ENCODE measurements at places on chromosomes 6 and 20.

DNA sequence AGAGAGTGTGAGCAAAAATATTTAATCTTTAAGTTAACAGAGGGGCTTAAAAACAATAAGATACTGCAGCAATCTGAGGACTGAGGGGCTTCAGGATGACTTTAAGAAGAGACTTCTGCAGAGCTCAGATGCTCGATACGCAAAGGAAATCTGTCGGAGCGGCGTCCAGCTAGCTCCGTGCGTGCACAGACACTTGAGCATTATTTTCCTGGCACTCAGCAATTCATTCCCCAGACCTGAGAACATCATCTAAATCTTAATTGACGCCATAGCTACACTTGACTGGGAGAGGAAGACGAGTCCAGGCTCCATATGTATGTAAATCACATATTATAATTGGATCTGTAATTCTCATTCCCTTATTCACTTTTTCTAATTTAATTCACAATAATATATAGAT is 228.2 kb downstream of the SOD2 start:
- DNase-seq, result no peak

DNA sequence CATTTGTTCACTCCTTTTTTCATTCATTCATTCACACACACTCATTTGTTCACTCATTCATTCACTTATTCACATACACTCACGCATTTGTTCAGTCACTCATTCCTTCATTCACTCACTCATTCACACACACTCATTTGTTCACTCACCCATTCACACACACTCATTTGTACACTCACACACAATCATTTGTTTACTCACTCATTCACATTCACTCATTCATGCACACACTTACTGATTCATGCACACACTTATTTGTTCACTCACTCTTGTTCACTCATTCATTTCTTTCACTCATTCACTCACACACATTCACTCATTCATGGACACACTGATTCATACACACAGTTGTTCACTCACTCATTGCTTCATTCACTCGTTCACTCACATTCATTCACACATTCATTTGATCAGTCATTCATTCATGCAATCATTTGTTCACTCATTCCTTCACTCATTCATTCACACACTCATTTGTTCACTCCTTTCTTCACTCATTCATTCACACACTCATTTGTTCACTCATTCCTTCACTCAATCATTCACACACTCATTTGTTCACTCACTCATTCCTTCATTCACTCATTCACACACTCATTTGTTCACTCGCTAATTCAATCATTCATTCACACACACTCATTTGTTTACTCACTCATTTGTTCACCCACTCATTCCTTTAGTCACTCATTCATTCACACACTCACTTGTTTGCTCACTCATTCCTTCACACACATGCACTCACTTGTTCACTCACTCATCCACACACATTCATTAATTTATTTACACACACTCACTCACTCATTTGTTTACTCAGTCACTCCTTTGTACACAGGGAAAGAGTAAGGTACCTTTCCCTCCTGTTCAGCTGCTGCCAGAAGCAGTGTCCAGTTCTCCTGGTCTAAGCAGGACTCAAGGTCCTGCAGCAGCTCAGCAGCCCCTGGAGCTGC is 50.7 kb upstream of the BHLHE23 start:
- no peak for DNase-seq

- DNase-seq, result no peak
These were observed 27.2 kb downstream of the INSM1 start for GRCh38 chr20:20395087-20395486.

GRCh38 chr6:17385660-17386059 is 7.7 kb upstream of the CAP2 start:
- DNase-seq, result no peak

GRCh38 chr6:98830146-98830545 is 4.2 kb upstream of the POU3F2 start:
- no peak for DNase-seq

DNA sequence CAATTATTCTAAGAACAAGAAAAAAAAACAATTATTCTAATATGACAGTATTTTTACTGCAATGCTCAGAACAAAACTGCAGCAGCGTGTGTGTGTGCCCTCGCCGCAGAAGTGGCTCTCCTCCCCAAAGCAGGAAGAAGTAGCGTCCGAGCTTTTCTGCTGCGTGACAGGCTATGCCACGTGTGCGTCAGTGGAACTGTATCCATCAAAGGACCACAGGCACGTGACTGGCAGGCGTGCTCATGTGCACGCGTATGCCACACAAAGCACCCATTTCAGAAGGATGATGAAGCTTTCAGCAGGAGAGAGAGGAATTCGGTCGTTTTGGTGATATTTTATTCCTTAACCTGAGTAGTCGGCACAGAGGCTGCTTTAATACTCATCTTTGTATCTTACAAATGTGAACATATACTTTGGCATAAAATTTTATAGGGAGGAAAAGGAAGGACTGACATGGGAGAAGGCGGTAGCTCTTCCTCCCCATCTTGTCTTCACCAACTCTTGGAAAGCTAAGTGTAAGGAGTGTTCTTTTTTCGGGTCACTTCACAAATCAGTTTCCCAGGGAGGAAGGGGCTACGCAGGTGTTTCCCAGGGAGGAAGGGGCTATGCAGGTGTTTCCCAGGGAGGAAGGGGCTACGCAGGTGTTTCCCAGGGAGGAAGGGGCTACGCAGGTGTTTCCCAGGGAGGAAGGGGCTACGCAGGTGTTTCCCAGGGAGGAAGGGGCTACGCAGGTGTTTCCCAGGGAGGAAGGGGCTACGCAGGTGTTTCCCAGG is 3.4 kb downstream of the TCFL5 start:
- DNase-seq, result no peak

DNA sequence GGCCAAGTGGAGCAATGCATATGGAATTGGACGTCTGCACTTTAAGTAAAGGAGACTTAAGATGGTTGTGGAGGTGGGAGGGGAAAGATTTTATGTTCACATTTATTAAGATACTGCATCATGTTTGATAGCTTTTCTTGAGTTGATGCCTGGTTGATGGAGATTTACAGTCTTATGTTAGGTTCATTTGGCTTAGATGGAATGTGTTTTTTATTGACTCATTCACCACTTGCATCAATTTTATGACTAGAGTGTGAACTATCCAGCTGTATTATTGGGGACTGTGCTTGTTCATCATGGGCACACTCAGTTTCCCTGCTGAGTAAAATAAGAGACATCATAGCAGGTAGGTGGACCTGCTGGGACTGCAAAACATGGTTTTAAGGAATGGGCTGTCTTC is 91.2 kb upstream of the SCP2D1 start:
- no peak for DNase-seq

- peak; percentile 29 for DNase-seq
These were observed 4.2 kb downstream of the CLIC5 start for GRCh38 chr6:46011188-46012085.

DNA sequence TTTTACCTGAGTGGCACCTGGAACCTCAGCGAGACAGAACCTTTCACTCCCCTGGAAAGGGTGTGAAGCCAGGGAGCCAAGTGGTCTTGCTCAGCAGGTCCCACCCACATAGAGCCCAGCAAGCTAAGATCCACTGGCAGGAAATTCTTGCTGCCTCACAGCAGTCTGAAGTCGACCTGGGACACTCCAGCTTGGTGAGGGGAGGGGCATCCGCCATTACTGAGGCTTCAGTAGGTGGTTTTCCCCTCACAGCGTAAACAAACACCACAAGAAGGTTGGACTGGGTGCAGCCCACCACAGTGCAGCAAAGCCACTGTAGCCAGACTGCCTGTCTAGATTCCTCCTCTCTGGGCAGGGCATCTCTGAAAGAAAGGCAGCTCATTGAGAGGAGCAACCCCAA is 134.7 kb upstream of the RSPO3 start:
- DNase-seq, result no peak

- DNase-seq, result no peak
These were observed 17.9 kb downstream of the PERP start for GRCh38 chr6:138089325-138089724.

GRCh38 chr6:152605342-152605741 is 31.8 kb downstream of the SYNE1 start:
- no peak for DNase-seq

- no peak for DNase-seq
These were observed 695.2 kb downstream of the PHF3 start for GRCh38 chr6:64330694-64331307.

GRCh38 chr20:1150968-1151367 is 32.6 kb downstream of the PSMF1 start:
- no peak for DNase-seq

- DNase-seq, result no peak
These were observed 190.4 kb downstream of the DOK5 start for GRCh38 chr20:54665812-54666211.

- DNase-seq, result no peak
These were observed 20.0 kb upstream of the PHF3 start for GRCh38 chr6:63615590-63615989.

- no peak for DNase-seq
These were observed 6.9 kb upstream of the PHACTR1 start for GRCh38 chr6:12709556-12710232.

DNA sequence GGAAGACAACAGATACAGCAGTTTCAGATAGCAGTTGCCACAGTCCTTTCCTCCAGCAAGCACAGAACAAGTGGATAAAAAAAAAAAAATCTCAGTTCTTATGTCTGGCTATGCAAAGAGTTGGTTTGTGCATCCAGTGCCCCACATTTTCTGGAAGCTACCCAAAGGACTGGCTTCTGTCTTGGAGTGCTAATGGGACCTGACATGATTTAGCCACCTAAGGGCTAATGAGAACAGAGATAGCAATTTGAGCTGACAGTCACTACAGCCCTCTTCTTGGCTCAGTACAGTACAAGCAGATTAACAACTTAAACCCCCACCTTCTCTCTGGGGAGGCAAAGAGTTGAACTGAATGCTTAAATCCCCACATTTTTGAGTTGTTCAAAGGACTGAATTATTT is 976.8 kb downstream of the TBC1D32 start:
- DNase-seq, result no peak

DNA sequence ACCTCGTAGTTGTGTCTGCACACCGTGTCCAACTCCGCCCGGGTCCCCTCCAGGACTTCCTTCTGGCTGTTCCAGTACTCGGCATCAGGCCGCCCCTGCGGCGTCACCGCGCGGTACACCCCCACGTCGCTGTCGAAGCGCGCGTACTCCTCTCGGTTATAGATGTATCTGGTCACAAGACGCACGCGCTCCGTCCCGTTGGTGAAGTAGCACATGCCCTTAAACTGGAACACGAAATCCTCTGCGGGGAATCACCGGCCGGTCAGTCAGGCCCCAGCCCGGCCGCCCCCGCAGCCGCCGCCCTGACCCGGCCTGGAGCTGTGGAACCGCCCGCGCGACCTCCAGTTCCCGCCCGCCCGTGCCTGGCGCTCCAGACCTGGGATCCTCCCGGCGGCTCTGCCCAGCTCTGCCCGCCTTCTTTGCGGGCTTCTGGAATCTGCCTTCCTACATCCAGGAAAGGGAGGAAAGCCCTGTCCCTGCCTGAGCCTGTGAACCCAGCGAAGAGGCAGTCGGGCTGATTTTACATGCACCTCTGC is 1.6 kb downstream of the HLA-DQB1 start:
- DNase-seq, result peak; percentile 32

- DNase-seq, result no peak
These were observed 322.4 kb upstream of the TSHZ2 start for GRCh38 chr20:52649727-52650126.

- DNase-seq, result no peak
These were observed 4.2 kb downstream of the STMN3 start for GRCh38 chr20:63648895-63649589.

Measured in T-helper 17 cell (primary cell).